ENCODE measurements at places on chromosomes 6 and 20. TPM values are rescaled to one million over a fixed set of nuclear protein-coding genes. Genes with fewer than 3 reads are reported as not detected.

PAK5 gene
- not detected for total RNA-seq

WFDC13 gene
- not detected for total RNA-seq

LY6G6C gene
- total RNA-seq = not detected

COMMD7 gene
- 9.2 TPM for total RNA-seq

DDO gene
- total RNA-seq = 0.09 TPM

PAX1 gene
- not detected for total RNA-seq

PREX1 gene
- 30.7 TPM for total RNA-seq

ATAT1 gene
- 5.4 TPM for total RNA-seq

FERMT1 gene
- total RNA-seq = 4.9 TPM

C6orf141 gene
- 0.17 TPM for total RNA-seq

DUSP15 gene
- 0.26 TPM for total RNA-seq

MMP24 gene
- 0.47 TPM for total RNA-seq

MAFB gene
- 0.32 TPM for total RNA-seq

BPIFB1 gene
- not detected for total RNA-seq

LPA gene
- total RNA-seq = not detected

KCNQ5 gene
- 0.34 TPM for total RNA-seq

SNX9 gene
- 89.5 TPM for total RNA-seq

BAG2 gene
- 7.4 TPM for total RNA-seq

AP5S1 gene
- 13.6 TPM for total RNA-seq

BEND6 gene
- 13.1 TPM for total RNA-seq

TSPO2 gene
- total RNA-seq = not detected

ABHD16B gene
- total RNA-seq = not detected

OOEP gene
- not detected for total RNA-seq

SSTR4 gene
- not detected for total RNA-seq

SIRPA gene
- total RNA-seq = 6.6 TPM

GJA10 gene
- not detected for total RNA-seq

BFSP1 gene
- total RNA-seq = 2.3 TPM

EYA4 gene
- 13.1 TPM for total RNA-seq

METTL24 gene
- 0.16 TPM for total RNA-seq

CPNE5 gene
- 0.47 TPM for total RNA-seq

RNF144B gene
- 0.79 TPM for total RNA-seq

OSER1 gene
- 66.8 TPM for total RNA-seq

ANKRD66 gene
- not detected for total RNA-seq

MCHR2 gene
- total RNA-seq = not detected

SMOC2 gene
- total RNA-seq = not detected

LY6G6F gene
- not detected for total RNA-seq

PRND gene
- total RNA-seq = not detected

FLRT3 gene
- total RNA-seq = 1.6 TPM
